ENCODE measurements at places on chromosomes 12 and 14.

GRCh38 chr14:27077214-27077613 lies 479.4 kb upstream of the NOVA1 start:
- no peak for DNase-seq

DNA sequence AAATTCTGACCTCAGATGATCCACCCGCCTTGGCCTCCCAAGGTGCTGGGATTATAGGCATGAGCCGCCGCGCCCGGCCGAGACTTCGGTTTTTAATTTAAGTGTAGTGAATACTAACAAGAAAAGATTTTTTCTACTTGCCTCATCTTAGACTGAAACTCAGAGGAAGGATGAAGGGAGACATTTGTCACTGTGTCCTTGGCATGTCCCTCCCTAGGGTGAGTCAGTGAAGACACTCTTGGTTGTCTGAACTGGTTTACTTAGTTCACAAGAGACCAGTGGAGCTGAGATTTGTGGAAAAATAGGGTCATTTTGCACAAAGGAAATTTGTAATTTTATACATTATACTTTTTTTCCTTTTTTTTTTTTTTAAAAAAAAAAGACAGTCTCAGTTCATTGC lies 13.5 kb downstream of the C12orf71 start:
- DNase-seq, result no peak

DNA sequence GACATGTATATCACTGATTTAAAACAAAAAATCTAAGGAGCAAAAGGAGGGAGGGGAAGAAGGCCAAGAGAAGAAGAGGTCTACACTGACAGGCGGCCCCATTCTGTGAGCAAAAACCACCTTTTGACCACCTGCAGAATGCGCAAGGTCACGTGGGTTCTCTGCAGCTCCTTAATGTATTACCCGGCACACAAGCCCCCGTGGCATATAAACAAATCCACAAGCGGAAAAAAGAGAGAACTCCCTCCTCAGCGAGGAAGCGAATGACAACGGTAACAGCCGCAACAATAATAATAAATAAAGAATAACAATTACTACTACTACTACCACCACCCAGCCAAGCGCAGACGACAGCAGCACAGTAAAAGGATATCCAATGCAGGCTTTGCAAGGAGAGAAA lies 1.3 kb downstream of the KSR2 start:
- no peak for DNase-seq

DNA sequence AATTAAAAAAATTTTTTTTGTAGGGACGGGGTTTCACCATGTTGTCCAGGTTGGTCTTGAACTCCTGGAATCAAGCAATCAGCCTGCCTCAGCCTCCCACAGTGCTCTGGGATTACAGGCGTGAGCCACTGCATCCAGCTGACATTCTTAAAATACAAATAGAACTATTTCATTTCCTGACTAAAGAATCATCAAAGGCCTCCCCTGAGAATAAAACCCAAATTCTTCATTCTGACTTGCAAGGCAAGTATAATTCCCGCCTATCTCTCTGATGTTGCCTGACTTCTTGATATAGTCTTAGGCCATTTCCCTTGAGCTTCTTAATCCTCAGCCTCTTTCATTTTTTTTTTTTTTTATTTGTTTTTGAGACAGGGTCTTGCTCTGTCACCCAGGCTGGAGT lies 4.4 kb upstream of the BICD1 start:
- no peak for DNase-seq

DNA sequence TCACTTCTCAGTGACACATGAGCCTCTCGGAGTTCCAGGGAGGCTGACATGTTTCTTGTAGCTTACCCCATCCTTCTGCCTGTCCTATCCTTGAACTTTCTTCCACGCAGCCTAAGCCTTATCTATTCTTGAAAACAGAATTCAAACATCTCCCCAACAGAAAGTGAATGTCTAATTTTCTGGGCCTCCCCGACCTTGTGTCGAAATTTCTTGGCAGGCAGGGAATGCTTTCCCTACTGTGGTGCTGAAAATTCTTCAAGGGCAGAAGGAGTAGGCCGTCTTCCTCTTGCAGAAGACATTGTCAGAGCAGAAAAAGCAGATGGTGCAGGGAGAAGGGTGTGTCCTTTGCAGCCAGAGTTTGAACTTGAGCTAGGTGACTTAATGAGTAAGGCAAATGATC lies 63.0 kb upstream of the TCL1B start:
- DNase-seq, result no peak

- DNase-seq, result no peak
Observed at GRCh38 chr12:92094751-92095161, 50.9 kb downstream of the BTG1 start.

- DNase-seq, result no peak
Observed at GRCh38 chr14:75132382-75133086, 5.7 kb upstream of the NEK9 start.

DNA sequence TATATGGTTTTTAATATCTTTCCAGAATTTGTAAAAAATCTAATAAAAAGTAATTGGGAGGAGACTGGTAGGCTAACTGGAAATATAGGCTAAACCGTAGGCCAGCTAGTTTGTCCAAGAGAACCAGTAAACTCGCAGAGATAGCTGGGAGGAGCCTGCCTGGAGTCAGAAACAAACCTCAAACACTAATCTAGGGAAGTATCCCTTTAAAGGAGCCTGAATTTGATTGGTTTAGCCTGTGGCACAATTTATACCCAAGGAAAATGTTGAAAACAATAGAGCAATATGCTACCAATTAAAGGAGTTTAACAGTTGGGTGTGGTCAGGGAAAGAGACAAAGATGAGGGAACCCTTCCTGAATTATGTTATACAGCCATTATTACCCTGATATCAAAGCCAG lies 109.6 kb downstream of the EML5 start:
- DNase-seq, result no peak

GRCh38 chr12:25792031-25792430 lies 166.5 kb upstream of the RASSF8 start:
- DNase-seq, result no peak

- no peak for DNase-seq
Observed at GRCh38 chr14:23148591-23149249, 29.7 kb upstream of the CEBPE start.

GRCh38 chr12:75705749-75706711 lies 194.6 kb upstream of the KRR1 start:
- DNase-seq, result no peak

GRCh38 chr12:104450700-104451099 lies 6.0 kb upstream of the CHST11 start:
- DNase-seq, result no peak

- no peak for DNase-seq
Observed at GRCh38 chr12:96883571-96883970, 23.5 kb upstream of the NEDD1 start.

GRCh38 chr14:90508536-90509254 lies 111.9 kb downstream of the CALM1 start:
- no peak for DNase-seq

GRCh38 chr12:68510397-68510796 lies 100.3 kb upstream of the RAP1B start:
- DNase-seq, result no peak

- no peak for DNase-seq
Observed at GRCh38 chr14:101665478-101666078, 95.9 kb upstream of the PPP2R5C start.

GRCh38 chr12:9872162-9872561 lies 3.0 kb upstream of the CLEC2B start:
- DNase-seq, result no peak

DNA sequence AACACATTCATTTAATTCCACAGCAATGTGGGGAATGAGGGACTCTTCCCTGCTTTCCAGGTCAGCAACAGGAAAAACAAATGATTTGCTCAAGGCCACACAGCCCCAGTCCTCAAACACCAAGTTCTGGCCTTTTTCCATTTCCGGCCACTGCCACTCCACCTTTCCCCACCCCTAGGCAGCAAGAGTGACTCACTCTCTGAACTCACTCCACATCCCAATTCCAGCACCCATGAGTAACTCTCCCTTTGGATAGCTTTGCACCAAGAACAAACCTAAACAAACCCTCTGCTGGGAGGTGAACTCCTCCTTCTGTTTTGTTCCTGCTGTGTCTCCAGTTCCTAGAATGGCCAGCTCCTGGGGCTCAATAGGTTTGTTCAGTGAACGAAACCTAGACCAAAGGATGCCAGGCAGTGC lies 30.4 kb upstream of the PLEKHG6 start:
- DNase-seq, result no peak

GRCh38 chr12:24853588-24853987 lies 95.3 kb downstream of the BCAT1 start:
- no peak for DNase-seq

- DNase-seq, result no peak
Observed at GRCh38 chr14:101112351-101113107, 209.0 kb upstream of the RTL1 start.

DNA sequence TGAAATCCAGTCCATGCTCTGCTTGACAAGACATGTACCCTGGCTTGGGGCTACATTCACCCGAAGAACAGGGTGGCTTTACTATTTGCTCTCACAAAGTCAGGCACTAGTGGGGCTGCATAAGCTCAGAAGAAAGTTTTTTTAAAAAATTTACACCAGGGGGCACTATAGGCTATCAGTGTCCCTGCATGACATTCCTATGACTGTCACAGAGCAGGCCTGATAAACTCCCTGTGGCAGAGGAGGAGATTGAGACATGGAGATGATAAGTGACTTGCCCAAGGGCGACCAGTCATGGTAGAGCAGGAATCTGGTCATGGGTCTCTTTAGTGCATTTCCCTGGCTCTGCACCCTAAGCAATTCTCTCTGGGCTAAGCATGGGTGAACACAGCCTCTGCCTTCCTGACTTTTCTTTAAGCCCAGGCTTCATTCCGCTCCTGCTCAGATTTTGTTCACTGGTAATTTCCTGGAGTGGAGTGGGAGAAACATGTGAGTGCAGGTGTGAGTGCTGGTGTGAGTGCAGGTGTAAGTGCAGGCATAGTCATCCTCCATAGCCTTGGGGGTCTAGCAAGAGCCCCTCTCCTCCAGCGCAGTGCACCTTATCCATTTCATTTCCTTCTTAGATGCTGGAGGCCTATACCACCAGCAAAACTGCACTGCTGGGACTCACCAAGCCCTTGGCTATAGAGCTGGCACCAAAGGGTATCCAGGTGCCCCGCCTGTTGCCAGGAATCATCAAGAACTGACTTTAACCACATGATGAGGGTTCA lies 91.6 kb downstream of the DHRS2 start:
- no peak for DNase-seq

- no peak for DNase-seq
Observed at GRCh38 chr12:92062539-92063493, 82.8 kb downstream of the BTG1 start.

- no peak for DNase-seq
Observed at GRCh38 chr14:69408331-69408960, 10.0 kb downstream of the SLC39A9 start.

- no peak for DNase-seq
Observed at GRCh38 chr14:101118746-101119591, 215.4 kb upstream of the RTL1 start.

GRCh38 chr12:13340149-13340548 lies 143.6 kb downstream of the EMP1 start:
- DNase-seq, result no peak

- DNase-seq, result no peak
Observed at GRCh38 chr12:107436376-107436775, 249.2 kb upstream of the PWP1 start.

DNA sequence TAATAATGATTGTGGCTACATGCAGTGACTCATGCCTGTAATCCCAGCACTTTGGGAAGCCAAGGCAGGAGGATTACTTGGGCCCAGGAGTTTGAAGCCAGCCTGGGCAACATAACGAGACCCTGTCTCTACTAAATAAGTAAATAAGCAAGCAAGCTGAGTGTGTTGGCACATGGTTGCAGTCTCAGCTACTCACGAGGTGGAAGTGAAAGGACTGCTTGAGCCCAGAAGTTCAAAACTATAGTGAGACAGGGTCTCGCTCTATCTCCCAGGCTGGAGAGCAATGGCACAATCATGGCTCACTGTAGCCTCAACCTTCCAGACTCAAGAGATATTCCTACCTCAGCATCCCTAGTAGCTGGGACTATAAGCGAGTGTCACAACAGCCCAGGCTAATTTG lies 64.7 kb downstream of the RPS6KA5 start:
- no peak for DNase-seq

DNA sequence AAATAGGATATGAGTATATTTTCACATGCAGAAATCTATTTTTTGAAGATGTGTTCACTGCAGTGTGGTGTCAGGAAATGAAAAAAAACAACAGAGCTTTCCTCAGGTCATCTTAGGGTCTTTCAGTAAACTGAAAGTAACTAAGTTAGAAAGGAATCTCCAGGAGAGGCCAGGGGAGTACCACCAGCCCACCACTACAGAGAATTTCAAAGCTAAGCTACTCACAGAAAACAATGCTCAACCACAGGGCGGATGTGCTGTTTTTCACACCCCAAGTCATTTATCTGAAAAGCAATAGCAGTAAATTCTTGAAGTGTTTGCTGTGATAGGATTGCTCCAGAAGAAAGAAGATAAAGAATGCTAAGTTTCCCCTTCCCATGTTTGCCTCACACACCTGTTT lies 79.0 kb downstream of the IFNG start:
- DNase-seq, result no peak

DNA sequence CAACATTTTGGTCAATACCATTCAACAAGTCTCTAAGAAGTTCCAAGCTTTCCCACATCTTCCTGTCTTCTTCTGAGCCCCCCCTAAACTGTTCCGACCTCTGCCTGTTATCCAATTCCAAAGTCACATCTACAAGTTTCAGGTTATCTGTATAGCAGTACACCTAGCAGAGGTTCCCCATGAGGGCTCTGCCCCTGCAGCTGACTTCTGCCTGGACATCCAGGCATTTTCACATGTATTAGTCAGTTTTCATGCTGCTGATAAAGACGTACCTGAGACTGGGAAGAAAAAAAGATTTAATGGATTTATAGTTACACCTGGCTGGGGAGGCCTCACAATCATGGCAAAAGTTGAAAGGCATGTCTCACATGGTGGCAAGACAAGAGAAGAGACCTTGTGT lies 10.2 kb upstream of the PLA2G1B start:
- DNase-seq, result no peak

GRCh38 chr14:59895721-59896120 lies 24.2 kb upstream of the LRRC9 start:
- DNase-seq, result no peak

- no peak for DNase-seq
Observed at GRCh38 chr14:53493320-53493719, 340.2 kb upstream of the DDHD1 start.
